Urothelium cell line (cell line): ENCODE measurements at places on chromosomes 4 and X.
A peak's percentile ranks its signal among the peaks of the same experiment; 100 is the strongest.

DNA sequence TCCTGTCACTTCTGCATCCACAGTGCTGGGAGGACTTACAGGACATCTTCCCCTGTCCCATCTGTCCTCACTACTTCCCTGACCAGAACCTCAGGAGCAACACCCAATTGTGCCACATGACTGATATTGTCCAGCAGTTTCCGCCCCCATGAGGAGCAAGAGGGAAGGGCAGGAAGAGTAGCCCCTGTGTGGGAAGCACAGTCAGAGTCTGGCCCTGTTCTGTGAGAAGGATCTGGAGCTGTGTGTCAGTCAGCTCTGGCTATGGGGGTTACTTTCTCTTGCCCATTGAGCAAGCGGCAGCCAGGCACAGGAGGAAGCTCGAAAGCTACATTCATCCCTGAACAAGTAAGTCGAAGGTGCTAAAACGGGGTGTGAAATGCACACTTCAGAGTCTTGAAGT is 14.8 kb upstream of the TRIM60 start:
- DNase-seq = no peak

- peak; percentile 8 for DNase-seq
These were observed 22.6 kb downstream of the LAMP2 start for GRCh38 chrX:120446498-120446897.

DNA sequence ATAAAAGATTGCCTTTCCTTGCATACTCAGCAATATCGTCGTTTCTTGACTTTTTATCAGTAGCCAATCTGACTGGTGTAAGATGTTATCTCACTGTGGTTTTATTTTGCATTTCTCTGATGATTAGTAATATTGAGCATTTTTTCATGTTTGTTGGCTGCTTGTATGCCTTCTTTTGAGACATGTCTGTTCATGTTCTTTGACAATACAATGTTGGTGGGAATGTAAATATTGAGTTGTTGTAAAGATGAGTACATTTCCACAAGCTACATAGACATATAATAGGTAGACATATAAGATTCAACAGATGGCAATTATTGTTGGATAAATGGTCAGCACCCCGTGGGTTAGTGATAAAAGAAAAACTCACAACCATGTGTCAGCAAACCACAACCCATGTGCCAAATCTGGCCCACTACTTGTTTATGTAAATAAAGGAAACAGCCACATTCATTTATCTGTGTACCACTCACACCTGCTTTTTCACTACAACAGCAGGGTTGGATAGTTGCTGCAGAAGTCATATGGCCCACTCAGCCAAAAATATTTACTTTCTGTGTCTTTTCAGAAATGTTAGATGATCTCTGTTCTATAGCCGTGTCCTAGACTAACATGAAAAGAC is 153.1 kb upstream of the VCX start:
- no peak for DNase-seq

DNA sequence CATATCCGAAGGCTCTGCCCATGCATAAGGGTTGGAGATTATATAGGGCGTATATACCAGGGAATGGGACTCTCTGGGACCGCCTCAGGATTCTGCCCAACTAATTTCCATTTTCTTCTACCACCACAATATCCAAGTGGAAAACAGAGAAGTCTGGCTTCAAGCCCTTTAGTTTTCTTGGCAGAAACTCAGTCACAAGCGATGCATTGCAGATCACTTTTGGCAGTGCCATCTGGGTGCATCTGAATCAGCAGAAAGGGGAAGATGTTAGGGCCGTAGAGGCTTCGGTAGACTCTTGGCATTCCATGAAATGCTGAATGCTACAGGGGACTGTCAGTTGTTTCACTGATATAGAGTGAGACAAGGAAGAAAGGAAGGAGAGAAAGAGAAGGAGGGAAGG is 94.1 kb upstream of the FAM9B start:
- DNase-seq = no peak

GRCh38 chrX:134776850-134777370 is 118.6 kb upstream of the PLAC1 start:
- no peak for DNase-seq

- DNase-seq = no peak
These were observed 127.4 kb upstream of the TRIM2 start for GRCh38 chr4:153076861-153077260.

GRCh38 chrX:122203399-122203798 is 980.7 kb upstream of the GRIA3 start:
- no peak for DNase-seq

DNA sequence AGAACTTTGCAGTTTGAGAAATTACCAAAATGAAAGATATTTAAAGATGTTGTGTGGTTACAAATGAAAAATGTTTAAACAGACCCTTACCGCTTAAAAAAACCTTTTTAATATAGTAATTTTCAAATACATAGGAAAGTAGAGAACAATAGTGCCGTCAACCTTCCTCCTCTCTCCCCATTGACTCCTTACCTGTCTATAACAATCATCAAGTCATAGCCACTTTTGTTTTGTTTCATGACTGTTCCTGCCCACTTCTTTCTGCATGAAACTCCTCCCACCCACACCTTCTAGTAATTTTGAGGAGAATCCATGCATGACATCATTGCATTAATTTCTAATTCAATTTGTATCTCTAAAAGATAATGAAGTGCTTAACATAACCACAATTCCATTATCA is 76.5 kb upstream of the ATP8A1 start:
- DNase-seq = no peak

DNA sequence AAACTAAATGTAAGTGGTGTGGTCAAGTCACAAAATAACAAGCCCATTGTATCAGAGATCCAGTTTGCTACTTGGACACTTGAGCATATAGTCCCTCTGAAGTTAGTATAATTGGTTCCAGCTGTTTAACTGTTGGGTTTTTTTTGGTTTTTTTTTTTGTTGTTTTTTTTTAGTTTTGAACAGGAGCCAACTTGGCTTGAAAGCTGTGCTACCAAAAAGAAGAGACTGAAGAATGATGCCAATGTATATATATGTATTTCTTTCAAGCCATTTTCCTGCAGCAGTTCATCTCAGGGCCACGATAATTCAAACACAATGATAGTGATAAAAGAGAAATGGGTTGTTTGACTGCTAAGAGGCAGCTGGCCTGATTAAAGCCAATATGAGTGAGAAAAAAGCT is 138.3 kb downstream of the PCDH18 start:
- no peak for DNase-seq

DNA sequence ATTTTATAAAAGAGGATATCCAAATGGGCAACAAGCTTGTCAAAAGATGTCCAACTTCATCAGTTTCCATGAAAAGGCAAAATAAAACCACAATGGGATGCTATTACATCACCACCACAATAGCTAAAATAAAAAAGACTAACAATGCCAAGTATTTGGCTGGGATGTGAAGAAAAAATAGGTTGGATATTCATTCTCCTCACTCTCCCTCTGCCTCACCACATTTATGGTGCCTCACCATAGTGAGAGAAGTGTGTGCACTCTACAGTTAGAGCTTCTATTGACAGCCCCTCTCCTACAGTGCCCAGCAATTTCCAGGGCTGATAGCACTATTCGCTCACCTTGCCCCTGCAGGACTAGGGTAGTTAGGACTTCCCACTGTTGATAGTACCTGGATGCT is 25.5 kb downstream of the VEGFC start:
- DNase-seq = no peak

DNA sequence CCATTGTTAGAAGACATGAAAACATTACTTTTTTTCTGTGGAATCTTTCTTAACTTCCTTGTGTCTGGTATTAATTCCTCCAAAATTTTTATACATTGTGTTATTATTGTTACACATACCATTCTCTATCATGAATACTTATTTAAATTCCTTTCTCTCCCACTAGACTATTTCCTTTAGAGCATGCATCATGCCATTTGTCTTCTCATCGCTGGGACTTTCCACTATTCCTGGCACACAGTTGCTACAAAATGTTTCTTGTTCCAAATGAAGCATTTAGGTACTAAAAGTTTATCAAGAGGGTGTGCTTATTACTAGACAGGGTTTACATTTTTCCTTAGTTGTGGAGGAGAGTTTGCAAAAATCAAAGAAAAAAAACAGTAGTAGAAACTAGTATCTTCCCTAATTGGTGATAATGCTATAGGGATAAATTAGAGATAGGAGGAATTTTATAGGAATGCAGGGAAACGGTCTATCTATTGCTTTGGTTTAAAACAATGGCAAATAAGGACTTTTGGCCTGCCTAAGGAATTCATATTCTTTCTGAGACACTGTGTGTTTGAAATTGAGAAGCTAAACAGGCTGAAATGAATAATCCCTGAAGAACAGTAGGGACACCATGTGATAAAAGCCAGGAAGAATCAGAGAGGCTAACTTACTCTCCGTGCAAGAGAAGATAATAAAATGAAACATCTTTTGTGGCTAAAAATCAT is 187.5 kb upstream of the TBC1D9 start:
- DNase-seq = no peak

DNA sequence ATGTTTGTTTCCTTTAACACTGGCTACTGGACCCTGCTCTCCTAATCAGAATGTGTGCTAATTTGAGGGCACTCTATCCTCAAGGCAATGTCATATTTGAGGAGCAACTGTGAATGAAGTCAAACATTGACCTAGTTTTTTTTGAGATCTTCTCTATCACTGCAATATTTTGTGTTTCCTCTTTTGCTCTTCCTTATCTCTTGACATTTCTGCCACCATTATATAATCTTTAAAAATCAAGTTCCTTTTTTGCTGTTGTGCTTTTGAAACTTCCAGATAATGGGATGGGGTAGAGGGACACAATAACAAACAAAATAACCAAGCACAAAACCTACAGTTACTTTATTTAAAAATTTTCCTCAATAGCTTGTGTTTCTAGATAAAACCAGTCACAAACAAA is 7.4 kb upstream of the WDFY3 start:
- DNase-seq = no peak

DNA sequence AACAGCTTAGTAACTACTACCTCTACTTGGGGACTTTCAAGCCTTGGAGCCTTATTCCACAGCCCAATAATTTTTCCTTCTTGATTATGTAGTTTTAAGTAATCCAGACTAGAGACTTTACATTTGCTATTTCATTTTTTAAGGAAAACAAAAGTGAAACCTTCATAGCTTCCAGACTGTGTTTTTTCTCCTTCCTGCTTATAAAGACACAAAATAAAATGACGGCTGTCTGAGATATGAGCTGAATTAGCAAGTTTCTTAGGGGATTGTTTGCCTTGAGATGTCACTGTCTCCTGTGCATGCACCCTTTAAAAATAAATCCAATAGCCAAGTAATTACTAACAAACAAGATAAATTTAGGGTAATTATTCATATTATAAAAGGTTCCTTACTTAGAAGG is 78.8 kb upstream of the PACRGL start:
- DNase-seq = no peak

- DNase-seq = no peak
These were observed 81.9 kb upstream of the SCML1 start for GRCh38 chrX:17655211-17656034.

DNA sequence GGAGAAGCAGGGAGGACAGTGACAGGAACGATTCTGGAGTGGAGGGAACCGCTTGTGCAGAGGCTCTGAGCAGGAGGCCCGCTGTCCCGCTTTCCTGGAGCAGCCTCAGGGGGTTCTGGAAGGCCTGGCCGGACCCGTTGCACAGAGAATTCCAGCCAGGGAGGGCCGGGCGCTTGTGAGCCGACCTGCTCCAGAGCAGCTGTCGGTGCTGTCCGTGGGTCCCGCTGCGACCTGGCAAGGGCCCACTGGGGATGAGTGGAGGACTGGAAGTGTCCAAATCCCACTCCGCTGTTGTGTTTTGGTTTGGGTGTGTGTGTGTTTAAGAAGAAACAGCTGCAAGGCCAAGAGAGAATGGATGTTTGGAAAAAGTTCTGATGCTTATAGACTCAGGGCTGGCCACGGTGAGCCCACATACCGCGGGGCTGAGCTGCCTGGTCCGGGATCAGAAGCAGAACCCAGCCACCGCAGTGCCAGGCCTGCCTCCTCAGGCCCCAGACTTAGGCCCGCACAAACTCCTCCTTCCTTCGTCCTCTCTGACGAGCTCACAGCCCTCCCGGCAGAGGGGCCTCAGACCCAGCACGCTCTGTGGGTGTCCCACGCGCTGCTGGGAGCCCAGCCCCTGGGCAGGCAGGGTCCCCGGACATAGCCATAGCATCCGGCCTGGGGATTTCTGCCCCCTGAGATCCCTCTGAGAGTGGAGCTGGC is 73.9 kb downstream of the HTRA3 start:
- DNase-seq = no peak

DNA sequence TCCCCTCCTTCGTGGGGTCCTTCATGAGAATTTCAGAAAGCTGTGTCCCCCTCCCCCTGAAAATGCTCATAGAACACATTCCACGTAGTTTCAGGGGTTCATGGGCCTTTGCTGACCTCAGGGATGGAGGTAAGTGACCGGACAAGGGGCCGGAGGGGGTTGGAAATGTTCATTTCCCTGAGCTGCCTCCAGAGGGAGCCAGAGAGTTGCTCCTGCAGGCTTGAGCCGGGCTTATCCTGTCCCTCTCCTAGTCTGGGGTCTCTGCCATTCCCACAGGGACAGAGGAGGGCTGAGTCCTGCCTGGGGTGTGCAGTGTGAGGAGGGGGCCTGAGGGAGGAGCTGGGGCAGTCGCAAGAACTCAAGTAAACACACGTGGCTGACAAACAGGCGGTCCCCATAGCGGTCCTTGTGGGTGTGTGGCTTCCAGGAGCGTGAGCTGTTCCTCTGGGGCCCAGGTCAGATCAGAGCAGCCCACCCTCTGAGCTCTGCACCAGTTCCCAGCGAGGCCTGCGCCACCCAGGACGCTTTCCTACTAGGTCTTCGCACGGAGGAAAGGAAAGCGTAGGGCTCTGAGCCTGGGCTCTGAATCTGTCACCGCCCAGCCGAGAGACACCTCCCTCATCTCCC is 62.5 kb downstream of the WFS1 start:
- DNase-seq = peak; percentile 37

DNA sequence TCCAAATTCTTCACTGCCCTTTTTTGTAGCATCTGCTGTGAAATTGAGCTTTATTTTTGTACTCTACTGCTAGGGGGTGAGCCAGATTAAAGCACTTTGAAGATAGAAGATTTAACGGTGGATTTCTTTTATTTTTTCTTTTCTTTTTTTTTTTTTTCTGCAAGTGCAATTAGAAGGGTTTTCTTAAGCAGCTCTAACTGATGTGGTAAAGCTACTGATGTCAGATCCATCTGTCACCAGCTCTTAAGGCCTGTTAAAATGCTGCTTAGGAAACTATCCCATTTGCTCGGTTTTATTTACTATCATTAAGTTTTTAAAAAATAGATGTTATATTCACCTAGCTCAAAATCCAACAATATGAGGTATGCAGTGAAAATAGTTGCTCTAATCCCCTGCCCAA is 7.1 kb downstream of the NDUFA1 start:
- no peak for DNase-seq

DNA sequence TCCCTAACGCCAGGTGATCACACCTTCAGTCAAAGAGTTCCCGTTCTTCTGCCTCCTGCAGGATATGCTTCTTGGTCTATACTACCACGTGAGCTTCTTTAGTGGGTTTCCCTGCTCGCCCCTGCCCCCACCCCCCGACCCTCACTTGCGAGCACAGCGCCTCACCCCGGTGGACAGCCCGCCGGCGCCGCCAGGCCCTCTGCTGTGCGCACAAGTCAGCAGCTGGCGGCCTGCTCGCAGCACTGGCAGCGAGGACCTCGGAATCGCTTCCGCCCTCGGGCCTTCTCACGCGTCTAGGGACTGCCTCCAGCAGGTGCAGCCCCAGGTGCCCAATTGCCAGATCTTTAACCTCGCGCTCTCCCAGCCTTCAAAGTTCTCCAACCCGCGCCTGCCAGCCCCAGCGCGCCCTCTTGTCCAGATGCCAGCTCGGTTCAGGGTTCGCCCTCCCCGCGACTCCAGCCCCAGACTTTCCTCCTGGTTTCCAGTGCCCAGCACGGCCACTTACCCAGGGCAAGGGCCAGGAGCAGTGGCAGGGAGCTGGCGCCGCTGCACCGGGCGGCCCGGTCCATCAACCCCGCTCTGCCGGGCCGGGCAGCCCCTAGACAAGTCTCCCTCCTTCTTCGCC is 454 bp downstream of the BTC start:
- peak; percentile 86 for DNase-seq

GRCh38 chr4:134160211-134160610 is 41.4 kb downstream of the PABPC4L start:
- no peak for DNase-seq
